ENCODE measurements at places on chromosomes 6 and 20.
A peak's percentile ranks its signal among the peaks of the same experiment; 100 is the strongest.

- DNase-seq = no peak
These were observed 281.8 kb downstream of the RNF144B start for GRCh38 chr6:18668994-18669393.

- no peak for DNase-seq
These were observed 266.8 kb downstream of the DOK5 start for GRCh38 chr20:54742193-54742592.

DNA sequence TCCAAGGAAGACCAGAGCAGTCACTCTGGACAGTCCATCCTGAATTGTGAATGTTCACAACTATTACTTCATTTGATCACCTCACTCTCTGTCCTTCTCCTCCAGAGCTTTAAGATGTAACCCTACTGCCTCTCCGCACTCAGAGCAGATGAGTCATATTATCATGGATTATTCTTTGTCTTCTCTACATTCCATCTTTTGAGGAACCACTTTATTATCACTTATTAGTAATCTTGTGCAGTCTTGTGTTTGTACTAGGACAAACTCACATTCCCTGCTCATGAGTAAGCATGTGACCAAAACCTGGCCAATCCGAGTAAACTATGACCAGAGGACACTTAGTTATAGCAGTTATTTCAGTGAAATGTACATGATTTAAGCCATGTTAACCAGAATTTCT lies 401.5 kb upstream of the ADGRB3 start:
- no peak for DNase-seq

DNA sequence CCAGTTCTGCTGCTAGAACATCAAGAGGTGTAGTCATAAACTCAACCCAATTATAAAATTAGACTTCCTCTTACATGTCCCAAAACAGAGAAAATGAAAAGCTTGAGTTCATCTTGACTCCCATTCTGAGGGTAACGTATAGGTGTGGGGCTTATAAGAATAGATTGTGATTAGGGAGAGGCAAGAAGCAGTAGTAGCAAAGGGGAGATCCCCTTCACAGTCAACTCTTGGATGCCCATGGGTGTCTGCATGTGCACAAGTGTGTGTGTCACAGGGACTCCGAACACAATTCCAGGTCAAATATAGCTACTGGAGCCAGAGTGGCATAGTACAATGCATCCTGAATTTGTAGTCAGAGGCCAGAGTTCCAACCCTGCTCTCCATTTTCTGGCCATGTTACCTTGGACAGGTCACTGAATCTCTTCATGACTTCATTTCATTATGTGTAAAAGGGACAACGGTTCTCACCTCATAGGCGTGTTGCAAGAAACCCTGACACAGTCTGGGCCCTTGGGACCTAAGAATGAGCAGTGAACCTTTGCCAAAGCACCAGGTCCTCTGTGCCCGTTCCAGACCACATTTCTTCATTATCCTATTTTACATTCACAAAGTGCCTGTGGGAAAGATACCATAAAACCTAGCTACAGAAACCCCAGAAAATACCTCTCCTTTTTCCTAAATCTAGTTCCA lies 11.8 kb downstream of the GSTA4 start:
- no peak for DNase-seq

DNA sequence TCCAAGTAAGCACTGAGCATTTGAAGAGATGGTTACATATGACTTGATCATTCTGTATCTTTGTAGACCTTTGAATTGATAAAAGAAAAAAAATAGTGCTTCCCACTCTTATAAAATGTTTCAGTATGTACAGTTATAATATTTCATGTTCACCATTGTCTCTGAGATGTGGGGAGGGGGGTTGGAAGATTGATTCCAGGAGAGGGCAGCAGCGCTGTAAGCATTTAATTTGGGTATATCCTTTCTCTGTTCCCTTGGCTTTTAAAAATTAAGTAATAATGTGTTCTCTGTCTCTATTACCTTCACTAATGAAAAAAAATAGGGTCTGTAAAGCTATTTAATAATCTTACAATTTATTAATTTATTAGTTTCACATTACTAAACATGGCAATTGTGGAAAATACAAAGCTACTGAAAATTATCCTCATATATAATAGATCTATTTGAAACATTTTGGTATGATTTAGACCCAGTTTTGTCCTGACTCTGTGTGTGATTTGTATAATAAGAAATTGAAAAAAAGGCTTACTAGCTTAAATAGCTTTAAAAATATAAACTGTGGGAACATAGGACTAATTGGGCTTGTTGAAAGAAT lies 341.2 kb downstream of the CDKAL1 start:
- DNase-seq = no peak

GRCh38 chr20:59777814-59778575 lies 155.4 kb downstream of the SYCP2 start:
- no peak for DNase-seq

DNA sequence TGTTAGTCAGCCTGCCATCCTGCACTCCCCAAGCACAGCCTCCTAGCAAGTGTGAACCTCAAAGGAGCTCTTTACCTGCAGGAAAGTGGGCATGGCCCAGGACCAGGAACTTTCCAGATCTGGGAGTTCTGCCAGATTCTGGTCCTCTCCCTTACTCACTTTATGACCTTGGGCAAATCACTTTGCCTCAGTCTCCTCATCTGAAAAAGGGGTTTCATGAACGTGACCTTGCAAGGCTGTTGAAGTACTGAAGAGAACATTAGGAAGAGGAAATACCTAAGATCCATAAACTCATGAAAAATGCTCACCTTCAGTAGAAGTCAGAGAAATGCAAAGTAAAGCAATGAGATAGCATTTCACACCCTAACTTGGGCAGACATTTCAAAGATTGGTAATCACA lies 26.8 kb upstream of the DSN1 start:
- no peak for DNase-seq

GRCh38 chr6:135323202-135323668 lies 142.1 kb downstream of the MYB start:
- DNase-seq = peak; percentile 11

- no peak for DNase-seq
These were observed 9.1 kb downstream of the YTHDF1 start for GRCh38 chr20:63206878-63207277.

- DNase-seq = no peak
These were observed 141.5 kb downstream of the VEGFA start for GRCh38 chr6:43911354-43912115.

DNA sequence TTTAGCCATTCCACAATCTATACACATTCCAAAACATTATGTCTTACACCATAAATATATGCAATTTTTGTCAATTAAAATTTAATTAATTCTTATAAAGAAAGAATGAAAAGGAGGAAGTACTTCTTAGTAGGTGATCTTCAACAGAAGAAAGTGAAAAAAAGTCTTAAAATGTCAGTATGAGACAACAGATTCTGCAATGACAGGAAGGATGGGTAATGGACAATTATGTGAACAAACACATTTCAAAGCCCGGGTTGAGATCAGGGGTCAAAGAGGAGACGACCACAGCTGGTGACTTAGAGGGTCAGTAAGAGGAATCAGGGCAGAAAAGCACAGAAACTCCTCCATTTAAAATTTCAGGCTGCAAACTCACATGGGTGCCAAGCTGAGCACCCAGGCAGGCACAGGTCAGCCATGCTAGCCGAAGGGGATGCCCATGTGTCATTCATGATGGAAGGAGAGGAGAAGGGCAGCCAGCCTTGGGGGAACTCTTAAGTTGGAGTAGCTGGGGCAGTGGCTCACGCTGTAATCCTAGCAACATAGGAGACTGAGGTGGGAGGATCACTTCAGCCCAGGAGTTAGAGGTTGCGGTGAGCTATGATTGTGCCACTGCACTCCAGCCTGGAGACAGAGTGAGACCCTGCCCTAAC lies 11.0 kb downstream of the VSX1 start:
- no peak for DNase-seq

GRCh38 chr6:80547827-80548226 lies 441.4 kb downstream of the BCKDHB start:
- no peak for DNase-seq

GRCh38 chr6:11007715-11008608 lies 36.1 kb downstream of the ELOVL2 start:
- DNase-seq = no peak

- DNase-seq = no peak
These were observed 514.1 kb downstream of the TENT5A start for GRCh38 chr6:81238390-81238789.

DNA sequence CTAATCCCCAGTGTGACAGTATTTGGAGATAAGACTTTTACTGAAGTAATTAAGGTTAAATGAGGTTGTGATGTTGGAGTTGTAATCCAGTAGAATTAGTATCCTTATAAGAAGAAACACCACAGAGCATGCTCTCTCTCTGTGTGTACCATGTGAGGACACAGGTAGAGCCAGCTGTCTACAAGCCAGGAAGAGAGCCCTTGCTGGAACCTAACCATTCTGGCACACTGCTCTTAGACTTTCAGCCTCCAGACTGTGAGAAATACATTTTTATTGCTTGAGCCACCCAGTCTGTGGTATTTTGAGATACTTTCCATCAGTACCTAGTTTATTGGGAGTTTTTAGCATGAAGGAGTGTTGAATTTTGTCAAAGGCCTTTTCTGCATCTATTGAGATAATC lies 110.2 kb downstream of the PHF3 start:
- DNase-seq = no peak

GRCh38 chr6:129929433-129929832 lies 68.3 kb upstream of the TMEM244 start:
- no peak for DNase-seq

DNA sequence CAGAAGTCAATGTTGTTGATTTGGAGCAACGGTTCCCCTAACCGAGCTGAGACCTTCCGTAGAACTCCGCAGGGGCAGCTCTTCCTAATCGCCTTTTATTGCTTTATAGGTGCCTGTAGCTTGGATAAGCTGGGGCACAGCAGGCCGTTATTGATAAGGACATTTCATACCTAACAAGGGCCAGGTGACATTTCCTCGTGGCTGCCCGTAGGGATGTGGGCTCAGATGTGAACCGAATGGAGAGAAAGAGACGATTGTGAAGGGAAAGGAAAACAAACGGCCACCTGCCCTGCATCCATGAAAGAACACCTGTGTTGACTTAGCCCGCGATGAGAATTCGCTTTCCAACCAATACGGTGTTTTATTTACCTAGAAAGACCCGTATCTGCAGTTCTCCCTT lies 53.3 kb upstream of the DACT2 start:
- DNase-seq = no peak

DNA sequence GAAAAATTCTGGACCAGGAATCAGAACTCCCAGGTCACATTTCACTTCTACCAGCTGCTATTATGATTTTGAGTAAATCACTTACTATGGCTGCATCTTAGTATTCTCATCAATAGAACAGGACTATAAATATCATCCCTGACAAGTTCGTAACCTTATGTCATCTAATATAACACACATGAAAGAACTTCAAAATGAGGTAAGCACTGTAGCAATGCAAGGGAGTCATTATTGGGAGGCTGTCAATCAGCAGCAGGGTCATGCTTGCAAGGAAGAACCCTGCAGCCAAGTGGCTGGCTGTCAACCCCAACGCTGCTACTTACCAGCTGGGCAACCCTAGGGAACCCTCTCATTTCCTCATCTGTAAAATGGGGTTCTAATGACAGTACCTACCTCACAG lies 123.3 kb upstream of the B3GAT2 start:
- DNase-seq = no peak

DNA sequence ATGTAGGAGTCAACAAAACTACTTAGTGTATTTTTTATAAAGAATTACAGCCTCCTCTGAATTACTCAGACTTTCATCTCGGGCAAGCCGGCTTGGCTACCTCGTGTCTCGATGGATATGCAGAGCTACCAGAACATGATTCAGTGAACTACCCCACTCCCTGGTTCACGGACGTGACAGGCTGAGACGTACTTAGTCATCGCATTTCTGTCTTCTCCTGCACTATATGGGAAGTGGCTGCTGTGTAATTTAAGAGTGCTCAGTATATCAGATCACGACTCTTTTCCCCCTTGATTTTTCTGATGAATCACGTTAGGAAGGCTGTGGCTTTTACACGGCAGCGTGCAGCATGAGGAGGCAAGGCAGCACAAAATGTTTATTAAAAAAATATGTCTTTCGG lies 302.7 kb upstream of the ZFP64 start:
- no peak for DNase-seq

GRCh38 chr6:125041740-125042459 lies 79.7 kb downstream of the RNF217 start:
- no peak for DNase-seq

DNA sequence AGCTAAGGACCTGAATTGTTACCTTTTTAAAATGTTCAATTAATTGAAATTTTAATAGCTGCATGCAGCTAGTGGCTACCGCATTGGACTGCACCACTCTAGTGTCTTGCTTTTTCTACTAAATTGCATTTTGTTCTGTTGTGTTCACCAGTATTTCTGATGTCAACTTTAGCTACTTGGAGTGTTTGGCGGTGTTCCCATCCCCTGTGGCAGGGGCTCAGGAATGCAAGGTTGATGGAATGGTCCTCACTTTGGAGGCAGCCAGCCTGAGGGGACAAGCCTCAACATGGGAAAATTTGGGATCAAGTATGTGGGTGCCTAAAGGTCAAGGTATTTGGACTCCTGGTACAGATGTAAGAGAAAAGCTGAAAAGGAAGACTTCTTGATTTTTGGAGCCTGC lies 230.1 kb upstream of the PRND start:
- DNase-seq = no peak

DNA sequence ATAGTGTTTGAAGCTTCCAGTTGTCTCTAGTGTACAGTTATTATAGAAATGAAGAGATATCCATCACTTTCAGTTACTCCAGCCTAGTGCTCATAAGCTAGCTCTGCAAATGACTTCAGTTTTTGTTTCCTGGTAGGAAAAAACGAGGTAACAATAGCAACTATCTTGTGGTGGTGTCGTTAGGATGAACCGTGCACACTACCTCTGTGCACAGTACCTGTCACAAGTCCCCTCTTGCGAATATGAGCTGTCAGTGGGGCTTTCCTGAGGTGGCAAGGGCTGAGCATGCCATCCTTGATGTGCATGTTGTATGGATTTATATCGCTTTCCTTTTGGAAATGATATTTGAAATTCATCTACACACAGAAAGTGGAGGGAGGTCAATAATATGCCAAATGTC lies 151.8 kb downstream of the ARID1B start:
- no peak for DNase-seq

GRCh38 chr6:161222706-161223234 lies 51.1 kb downstream of the AGPAT4 start:
- no peak for DNase-seq

GRCh38 chr6:81890846-81891245 lies 138.4 kb upstream of the TENT5A start:
- no peak for DNase-seq

GRCh38 chr6:61675734-61676133 lies 610.3 kb downstream of the KHDRBS2 start:
- DNase-seq = no peak

DNA sequence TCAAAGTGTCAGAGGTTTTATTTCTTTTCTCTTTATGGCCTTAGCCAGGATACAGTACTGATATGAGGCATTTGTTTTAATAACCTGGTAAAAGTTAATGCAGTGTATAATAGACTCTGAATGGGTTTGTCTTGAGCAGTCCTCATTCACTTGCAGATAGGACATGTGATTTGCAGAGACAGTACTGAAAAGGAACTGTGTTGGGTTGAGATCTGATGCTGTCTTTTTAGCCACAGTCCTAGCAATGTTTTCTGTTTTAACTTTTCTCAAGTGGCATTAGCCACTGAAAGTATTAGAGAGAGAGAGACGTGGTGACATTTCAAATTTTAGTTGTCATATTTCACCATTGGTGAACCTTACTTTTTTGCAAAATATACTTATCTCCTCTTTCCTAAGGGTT lies 547.2 kb upstream of the MAN1A1 start:
- DNase-seq = no peak

GRCh38 chr6:25365154-25365553 lies 86.0 kb downstream of the CARMIL1 start:
- no peak for DNase-seq
